ENCODE measurements at places on chromosomes 6 and 20. TPM values are rescaled to one million over a fixed set of nuclear protein-coding genes. Genes with fewer than 3 reads are reported as not detected.

The FKBP5 gene
- 616 TPM for total RNA-seq

The NOTCH4 gene
- 26.0 TPM for total RNA-seq

The RAB44 gene
- total RNA-seq = 0.39 TPM

- DNase-seq = no peak
Observed at GRCh38 chr6:121356575-121356974, 22.3 kb upstream of the TBC1D32 start.

- DNase-seq = no peak
Observed at GRCh38 chr6:133973109-133973971, 20.3 kb downstream of the TBPL1 start.

DNA sequence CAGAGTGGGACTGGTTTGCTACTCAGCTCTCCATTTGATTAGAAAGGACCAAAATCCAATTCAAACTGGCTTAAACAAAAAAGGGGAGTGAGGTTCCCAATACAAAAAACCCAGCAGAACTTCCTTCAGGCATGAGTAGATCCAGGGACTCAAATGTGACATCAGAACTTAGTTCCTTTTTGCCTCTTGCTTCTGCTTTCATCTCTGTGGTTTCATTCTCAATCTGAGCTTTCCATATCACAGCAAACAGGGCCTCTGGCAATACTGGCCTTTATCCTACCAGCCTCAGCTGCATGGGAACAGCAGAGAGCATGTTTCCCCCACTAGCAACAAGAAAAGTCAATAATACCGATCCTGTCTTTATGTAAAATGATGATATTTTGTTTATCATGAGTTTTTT, 28.6 kb upstream of the PRELID3B start:
- no peak for DNase-seq

GRCh38 chr6:105209950-105210706, 30.3 kb upstream of the POPDC3 start:
- no peak for DNase-seq

- DNase-seq = no peak
Observed at GRCh38 chr20:51237791-51238190, 214.9 kb upstream of the KCNG1 start.

GRCh38 chr6:32086661-32087573, 22.2 kb downstream of the TNXB start:
- no peak for DNase-seq

- no peak for DNase-seq
Observed at GRCh38 chr20:731891-732560, 36.3 kb downstream of the SLC52A3 start.

DNA sequence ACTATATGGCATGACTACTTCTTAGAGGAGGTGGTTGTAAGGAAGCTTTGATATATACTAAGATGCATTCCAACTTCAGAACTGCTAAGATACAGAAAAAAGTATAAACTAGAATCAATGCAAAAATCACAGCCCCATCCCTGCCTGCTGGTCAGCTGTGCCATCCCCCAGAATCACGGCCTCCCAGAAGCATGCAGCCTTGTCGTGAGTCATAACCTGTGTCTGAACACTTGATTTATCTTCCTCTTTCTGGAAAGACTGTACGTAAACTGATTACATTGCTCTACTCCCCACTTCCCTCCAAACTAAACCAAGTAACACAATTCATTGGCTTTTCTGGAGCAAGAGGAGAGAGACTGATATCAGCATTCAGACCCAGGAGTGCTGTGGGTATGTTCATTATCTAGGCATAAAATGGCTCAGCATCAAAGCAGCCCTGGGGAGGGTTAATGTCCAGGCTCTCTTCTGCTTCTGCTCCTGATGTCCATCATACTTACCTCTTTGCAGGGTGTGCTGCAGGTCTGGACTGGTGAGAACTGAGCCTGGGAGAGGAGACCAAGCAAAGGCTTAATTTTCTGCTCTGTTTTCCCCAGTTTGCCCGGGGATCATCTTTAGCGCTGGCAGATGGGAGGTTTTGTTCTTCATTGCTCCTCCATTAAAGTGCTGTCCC, 18.4 kb downstream of the SCP2D1 start:
- DNase-seq = no peak

All from tibial nerve (tissue), 4 donors.